ENCODE measurements at places on chromosomes 1 and 21.

- no peak for DNase-seq
Observed at GRCh38 chr1:243447347-243447746, 191.5 kb downstream of the SDCCAG8 start.

DNA sequence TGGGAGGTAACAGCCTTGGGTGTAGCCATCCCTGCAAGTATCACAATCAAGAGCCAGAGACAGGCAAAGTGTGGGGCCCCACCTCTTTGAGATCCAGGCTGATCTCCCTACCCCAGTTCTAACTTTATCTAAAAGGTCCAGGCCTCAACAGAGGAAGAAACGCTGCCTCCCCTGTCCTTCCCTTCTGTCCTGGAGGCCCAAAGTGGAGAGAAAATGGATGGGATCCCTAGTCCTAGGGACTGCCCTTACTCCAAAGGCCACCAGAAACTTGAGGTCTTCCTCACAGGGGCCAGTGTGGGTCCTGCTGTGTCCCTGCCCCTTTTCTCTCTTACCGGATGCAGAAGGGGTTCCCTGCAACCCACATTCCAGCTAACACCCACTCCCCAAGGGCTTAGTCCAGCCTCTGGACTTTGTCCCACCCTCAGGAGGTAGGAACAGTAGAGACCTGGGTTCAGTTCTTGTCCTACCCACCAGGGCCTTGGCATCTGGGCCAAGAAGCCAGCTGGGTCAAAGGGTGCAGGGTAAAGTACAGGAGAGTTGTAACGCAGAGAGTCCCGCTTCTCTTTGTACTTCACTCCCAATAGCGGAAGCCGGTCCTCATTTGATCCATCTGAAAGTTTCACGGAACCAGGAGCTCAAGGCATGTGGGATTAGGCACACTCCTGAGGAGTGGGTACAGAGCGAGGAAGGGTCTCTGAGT is 1.9 kb downstream of the HDGF start:
- DNase-seq, result no peak

GRCh38 chr1:17313530-17314309 is 5.7 kb downstream of the PADI4 start:
- no peak for DNase-seq

GRCh38 chr1:181036107-181036836 is 2.5 kb downstream of the MR1 start:
- no peak for DNase-seq

GRCh38 chr1:240401731-240402130 is 210.2 kb downstream of the GREM2 start:
- DNase-seq, result no peak

- no peak for DNase-seq
Observed at GRCh38 chr1:234702342-234703000, 92.5 kb upstream of the IRF2BP2 start.

GRCh38 chr1:199272139-199272544 is 633.3 kb downstream of the PTPRC start:
- no peak for DNase-seq

GRCh38 chr1:24506691-24507381 is 4.2 kb downstream of the RCAN3 start:
- no peak for DNase-seq
